CD4-positive, CD25-positive, alpha-beta regulatory T cell (primary cell): ENCODE measurements at places on chromosomes 3 and 15. TPM values are rescaled to one million over a fixed set of nuclear protein-coding genes. Genes with fewer than 3 reads are reported as not detected.

CALML4 gene
- 0.78 TPM for polyA plus RNA-seq

POLQ gene
- polyA plus RNA-seq, result 0.36 TPM

FGF12 gene
- polyA plus RNA-seq, result not detected

THAP10 gene
- polyA plus RNA-seq, result not detected

GRCh38 chr3:32495085-32495484, 7.6 kb downstream of the CMTM6 start:
- no peak for DNase-seq

DNA sequence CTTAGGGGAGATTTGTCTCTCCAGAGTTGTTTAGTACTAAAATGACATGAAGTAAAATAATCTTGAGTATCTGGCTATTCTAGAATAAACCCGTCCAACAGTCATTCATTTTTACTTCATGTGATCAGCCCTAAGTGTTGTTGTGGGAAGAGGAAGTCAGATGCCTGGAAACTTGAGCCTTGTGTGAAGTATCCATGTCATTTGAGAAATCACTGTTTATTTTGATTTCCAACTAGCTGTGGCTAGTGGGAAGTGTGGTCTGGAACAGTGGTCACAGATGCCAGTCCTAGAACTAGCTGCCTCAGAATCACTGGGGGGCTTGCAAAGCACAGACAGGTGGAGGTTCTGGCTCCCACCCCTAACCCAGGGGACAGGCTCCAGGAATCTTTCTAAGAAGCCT, 77.7 kb upstream of the LIMD1 start:
- no peak for DNase-seq

GRCh38 chr3:48107227-48107626, 81.0 kb downstream of the CDC25A start:
- no peak for DNase-seq

DNA sequence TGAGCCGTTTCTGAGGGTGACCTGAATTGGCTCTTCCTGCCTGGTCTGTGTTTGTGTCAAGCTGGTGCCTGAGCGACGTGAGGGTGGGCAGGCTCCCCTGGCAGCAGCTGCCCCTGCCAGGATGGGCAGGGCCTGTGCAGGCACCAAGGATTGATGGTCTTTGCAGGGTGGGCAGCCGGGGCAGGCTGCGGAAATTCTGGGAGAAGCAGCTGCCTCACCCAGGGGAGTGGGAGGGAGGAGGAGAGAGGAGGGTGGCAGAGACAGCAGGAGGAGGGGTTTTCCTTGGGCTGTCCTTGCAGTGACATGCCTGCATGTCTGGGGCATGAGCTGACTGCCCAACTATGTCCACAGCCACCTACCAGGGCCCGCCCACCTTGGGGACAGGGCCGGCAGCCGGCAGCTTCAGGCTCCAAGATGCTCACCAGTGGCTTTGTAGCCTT, 27.9 kb upstream of the SLC6A6 start:
- DNase-seq, result no peak

DNA sequence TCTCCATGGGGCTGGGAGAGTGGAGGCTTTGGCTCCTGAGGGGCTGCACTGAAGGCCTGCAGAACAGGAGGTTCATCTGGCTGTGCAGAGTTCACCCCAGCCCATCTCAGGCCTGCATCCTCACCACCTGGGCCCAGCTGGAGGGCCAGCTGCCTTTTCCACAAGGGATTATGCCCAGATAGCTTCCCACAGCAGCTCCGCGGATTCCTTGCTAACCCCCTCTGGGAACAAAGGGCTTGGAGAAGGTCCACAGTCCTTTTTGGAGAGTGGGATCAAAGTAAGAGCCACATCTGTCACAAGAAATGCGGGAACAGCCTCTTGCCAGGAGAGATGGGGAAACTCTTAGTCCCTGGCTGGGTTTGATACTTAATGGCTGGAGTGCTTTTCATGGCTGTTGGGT, 164.7 kb upstream of the RGMA start:
- no peak for DNase-seq

DNA sequence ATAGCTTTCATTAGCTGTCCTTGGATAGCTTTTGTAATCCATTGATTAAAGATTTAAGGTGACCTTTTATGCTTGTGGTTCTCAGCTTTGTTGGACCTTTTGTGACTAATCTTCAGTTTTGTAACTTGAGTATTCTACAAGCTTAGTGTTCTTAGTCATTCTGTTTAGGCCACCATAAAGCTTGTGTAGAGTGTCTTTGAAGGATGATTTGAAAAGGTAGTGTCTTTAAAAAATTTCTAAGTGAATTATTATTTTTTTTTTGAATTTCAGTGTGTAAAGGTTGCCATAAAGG, 7.5 kb downstream of the MORF4L1 start:
- no peak for DNase-seq

DNA sequence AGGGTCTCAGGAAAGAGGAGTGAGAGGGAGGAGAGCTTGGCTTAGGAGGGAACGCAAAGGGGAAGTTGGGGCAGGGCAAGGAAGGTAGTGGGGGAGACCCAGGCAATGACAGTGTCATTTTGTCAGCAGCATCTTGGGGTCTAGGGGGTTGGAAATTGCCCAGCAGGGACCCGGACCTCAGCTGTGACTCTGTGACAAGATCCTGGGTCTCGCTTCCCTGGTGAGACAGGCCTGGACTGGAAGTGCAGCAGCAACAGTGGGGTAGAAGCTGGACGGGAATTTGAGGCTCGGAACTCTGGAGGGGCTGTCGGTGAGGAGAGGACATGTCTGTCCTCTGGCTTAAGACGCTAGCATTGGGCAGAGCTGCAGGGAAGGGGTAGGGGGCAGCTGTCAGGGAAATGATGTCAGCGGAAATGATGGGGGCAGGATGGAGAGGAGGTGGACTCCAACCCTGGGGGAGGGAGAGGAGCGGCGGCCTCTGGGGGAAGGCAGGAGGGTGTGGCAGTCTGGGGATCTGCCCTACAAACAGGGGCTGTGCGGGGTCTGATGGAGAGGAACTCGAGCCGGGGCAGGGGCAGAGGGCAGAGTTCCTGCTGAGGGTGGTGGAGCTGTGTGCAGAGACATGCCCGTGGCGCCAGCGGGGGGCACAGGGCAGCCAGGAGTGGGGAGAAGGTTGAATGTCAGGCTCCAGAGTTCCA, 12.3 kb downstream of the ANPEP start:
- DNase-seq, result no peak

DNA sequence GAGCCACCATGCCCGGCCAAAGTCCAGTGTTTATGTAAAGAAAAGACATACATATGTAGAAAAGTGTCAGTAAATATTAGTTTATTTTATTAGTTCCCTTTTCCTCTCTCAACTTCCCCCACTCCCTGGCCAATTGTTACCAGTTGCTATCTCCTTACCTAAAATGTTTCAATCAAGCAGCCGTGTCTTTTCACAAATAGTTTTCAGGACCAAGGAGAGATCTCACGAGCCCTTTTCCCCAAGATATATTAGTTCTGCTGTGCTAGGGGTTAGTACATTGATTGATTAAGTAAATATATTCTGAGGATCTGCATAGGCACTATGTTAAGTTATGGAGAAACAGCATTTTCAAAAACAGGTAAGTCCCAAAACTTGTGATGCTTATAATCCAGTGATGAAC, 87.4 kb downstream of the ZIC4 start:
- DNase-seq, result no peak

DNA sequence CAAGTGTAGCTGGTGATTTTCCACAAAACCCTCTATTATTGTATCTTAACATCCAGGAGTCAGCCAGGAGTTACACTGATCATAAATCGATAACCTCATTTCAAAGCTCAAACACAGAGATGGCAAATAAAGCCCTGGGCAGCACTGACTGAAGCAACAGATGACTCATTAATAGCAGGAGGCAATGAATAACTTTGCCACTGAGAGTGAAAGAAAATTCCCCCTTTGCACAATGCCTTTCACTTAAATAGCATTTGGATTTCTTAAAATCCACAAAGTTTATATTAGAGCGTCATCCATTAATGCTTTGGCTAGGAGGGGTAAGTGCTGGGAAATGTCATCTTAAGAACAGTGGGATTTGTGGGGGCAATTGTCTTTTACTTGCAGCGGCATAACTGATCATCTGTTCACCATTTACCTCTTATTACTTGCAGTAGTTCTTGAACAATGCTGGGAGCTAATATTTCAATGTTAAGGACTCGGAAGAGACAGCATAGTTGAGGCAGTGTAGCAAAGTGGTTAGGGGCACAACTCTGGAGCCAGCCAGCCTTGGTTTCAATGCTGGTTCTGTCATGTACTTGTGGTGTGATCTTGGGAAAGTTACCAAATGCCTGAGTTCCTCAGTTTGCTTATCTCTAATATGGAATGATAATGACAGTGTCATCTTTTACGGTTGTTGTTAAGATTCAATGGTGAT, 630.4 kb upstream of the TBL1XR1 start:
- no peak for DNase-seq

GRCh38 chr15:74866090-74866489, 7.1 kb downstream of the SCAMP2 start:
- DNase-seq, result no peak

GRCh38 chr15:96774216-96774615, 443.7 kb downstream of the NR2F2 start:
- no peak for DNase-seq

GRCh38 chr3:138199851-138200250, 12.8 kb downstream of the ARMC8 start:
- DNase-seq, result no peak

GRCh38 chr3:102225407-102226132, 209.2 kb upstream of the ZPLD1 start:
- peak; percentile 38 for DNase-seq

GRCh38 chr3:16239780-16240179, 25.0 kb downstream of the DPH3 start:
- DNase-seq, result no peak

DNA sequence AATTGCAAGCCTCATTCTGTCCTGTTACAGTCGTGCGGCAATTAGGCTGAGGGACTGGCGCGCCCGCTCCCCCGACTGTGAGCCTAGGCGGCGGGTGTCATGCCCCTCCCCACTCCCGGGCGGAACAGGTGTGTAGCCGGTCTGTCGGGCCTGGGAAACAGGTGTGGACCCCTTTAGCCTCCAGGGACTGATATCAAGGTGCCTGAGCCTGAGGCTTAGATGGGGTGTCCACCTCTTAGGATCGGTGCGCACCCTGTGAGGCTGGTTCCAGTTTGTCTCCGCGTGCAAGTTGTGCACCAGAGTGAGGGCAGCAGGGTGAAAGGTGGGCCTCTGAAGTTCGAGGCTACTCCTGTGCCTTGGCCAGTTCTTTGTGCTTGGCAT, 686 bp downstream of the VPS8 start:
- no peak for DNase-seq

DNA sequence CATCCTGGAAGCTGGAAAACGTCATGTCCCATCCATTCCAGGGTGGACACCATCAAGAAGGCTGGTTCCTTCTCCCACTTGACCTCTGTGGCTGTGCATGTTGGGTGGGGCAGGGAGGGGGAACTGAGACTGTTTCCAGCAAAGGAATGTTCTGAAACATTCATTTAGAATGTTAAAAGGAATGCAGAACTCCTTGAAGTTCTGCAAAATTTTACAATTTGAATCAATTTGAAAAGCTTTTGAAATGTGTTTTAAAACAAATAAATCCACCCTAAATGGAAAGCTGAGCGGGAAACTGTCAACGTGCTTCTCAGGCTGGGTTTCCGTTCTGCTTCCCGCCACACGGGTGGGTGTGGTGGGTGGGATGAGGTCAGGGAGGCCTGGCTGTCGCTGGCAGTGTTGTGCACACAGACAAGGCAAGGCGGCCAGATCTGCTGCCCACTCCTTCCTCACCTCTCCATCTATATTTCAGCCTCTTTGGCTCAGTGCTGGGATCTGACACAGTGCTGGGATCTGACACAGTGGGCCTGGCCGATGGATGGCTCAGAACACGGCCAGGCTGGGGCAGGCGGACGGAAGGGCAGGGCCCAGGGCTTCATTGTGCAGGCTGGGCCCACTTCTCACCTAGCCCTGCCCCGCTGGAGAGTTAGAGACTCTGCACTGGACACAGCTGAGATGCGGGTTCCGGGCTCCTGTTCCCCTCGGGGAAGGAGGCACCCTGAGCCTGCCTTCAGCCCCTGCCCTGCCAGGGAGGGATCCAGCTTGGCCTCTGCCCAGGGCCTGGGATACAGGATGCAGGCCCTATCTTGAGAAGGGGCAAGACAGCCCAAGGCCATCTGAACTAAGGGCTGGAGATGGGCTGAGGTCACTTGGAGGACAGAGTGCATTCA, 110.4 kb downstream of the TMEM266 start:
- no peak for DNase-seq

GRCh38 chr15:32106401-32107381, 76.4 kb downstream of the CHRNA7 start:
- no peak for DNase-seq

DNA sequence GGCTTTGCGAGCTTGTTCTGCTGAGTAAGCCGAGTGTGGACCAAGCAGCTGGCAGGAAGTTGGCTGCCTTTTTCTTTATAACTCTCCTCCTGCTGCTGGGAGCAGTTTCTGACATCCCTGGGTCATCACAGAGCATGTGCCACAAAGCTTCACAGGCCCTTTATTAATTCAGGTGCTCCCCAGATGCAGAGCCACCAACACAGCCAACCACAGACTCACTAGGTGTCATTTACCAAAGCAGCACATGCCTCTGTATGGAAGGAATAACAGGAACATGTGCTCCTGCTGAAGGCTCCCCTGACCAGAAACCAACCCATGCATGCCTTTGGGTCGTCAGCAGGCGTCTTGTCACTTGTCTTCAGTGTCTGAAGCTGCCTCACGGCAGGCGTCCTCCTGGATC, 152.5 kb downstream of the ADAMTS17 start:
- no peak for DNase-seq

- DNase-seq, result no peak
These were observed 927 bp downstream of the SMAD6 start for GRCh38 chr15:66702787-66703539.
